ENCODE measurements at places on chromosomes 11 and 22.

GRCh38 chr11:18050848-18051247 lies 4.8 kb upstream of the TPH1 start:
- DNase-seq, result no peak

DNA sequence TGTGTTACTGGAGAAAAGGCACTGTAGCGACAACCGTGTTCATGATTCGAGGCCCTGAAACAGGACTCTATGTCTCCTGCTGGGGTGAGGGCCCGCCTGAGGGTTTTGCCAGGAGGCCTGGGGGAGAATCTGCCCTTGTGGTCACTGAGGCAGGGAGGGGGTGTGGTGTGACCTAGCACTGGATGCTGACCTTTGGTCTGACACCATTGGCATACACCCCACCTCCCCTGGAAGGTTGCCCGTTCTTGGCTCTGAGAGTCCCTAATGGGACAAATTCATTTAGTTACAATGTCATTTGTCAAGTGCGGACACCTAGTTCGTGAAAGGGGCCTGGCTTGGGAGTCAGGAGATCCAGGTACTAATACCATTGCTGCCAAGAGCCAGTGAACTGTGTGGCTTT lies 29.0 kb downstream of the NECTIN1 start:
- no peak for DNase-seq

GRCh38 chr22:20946080-20946986 lies 20.7 kb upstream of the AIFM3 start:
- DNase-seq, result no peak

- DNase-seq, result no peak
Measured at GRCh38 chr11:79419120-79419519, 21.7 kb downstream of the TENM4 start.

- no peak for DNase-seq
Measured at GRCh38 chr22:39681038-39681861, 110.7 kb downstream of the CACNA1I start.

- DNase-seq, result no peak
Measured at GRCh38 chr11:110989428-110990133, 255.9 kb upstream of the POU2AF2 start.

DNA sequence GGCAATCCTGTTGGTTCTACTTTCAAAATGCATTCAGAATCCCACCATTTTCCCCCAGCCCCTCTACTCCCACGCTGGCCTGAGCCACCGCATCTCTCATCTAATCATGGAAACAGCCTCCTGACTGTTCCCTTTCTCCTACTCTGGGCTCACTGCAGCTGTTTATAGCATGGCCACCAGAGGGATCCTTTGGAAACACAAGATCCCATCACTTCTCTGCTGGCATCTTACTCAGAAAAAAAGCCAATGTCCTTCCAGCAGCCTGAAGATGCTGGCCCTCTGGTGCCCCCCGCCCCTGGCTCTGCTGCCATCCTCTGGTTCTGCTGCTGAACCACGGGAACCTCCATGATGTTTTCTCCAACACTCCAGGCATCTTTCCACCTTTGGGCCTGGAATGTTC lies 11.1 kb downstream of the MS4A8 start:
- no peak for DNase-seq

GRCh38 chr22:45096256-45096907 lies 67.3 kb upstream of the NUP50 start:
- peak; percentile 79 for DNase-seq

- DNase-seq, result no peak
Measured at GRCh38 chr22:39443398-39443797, 13.4 kb upstream of the MGAT3 start.

GRCh38 chr11:45662096-45662664 lies 3.2 kb downstream of the CHST1 start:
- DNase-seq, result peak; percentile 34

DNA sequence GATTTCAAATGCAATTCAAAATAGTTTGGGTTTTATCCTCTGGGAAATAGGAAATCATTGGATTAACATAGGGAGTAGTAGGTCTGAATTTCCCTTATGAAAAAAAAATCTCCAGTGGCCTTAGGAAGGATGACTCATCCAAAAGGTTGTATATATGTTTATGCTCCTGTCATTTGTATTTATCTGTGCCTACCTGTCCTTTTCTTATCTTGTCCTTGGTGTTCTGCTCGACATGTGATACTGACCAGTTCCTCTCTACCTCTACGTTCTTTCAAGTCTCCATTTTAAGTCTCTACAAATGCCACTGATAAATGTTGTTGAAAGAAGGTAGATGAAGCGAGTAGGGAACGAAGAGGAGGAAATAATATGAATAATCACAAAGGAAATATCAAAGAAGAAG lies 3.0 kb upstream of the SOX6 start:
- DNase-seq, result no peak

- no peak for DNase-seq
Measured at GRCh38 chr22:42743501-42743991, 22.9 kb upstream of the A4GALT start.

DNA sequence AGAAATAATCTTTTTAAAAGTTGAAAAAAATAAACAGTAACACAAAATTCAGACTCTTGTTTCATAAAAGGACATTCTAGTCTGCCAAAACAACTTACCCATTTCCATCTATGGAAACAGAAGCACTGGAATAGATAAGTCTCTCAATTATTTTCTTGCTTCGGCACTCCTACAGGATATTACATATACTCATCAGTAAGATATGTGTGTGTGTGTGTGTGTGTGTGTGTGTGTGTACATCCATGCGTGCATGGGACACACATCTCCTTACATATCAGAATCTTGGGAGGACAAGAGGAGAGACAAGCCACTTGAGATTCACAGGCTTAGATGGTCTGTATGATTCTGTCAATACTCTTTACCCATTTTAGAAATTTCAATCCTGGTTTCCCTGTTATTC lies 144.6 kb downstream of the ATG16L2 start:
- DNase-seq, result no peak

GRCh38 chr11:99682171-99682570 lies 661.4 kb downstream of the CNTN5 start:
- DNase-seq, result no peak
